ENCODE measurements at places on chromosomes 2 and 18.

DNA sequence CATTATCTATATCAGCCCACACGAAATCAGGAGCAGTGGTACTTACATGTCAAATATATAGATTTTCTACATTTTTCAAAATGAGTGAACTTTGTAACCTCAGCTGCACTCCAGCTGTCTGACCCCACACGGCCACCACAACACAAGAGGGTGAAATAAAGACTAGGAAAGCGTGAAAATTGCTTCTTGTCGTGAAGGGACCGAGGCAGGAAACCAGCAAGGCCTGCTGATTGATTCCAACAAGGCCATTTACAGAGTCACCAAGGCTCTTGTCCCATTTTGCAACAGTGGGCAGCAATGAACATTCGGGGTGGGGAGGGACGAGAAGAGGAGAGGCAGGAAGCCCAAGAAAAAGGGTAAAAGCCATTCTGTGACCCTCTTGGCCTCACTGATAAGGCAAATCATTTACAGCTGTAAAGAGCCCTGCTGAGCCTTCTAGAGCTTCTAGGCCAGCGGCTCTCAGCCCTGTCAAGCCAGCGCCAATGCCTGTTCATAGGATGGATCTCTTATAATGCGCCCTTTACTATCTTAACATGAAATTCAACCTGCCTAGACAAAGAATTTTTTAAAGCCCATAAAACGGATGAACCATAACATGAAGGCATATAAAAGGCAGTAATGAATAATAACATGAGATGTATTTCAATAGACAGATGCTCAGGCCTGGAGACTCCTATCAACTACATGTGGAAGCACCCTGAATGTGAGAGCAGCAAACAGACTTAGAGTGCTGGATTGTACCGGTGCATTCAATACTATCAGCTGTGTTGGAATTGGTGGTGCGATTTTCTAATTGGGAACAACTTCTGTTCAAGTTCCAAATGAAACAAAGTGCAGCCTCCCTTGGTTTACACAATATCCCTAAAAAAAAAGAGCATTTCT, 269.0 kb downstream of the CDCA7 start:
- DNase-seq = no peak

DNA sequence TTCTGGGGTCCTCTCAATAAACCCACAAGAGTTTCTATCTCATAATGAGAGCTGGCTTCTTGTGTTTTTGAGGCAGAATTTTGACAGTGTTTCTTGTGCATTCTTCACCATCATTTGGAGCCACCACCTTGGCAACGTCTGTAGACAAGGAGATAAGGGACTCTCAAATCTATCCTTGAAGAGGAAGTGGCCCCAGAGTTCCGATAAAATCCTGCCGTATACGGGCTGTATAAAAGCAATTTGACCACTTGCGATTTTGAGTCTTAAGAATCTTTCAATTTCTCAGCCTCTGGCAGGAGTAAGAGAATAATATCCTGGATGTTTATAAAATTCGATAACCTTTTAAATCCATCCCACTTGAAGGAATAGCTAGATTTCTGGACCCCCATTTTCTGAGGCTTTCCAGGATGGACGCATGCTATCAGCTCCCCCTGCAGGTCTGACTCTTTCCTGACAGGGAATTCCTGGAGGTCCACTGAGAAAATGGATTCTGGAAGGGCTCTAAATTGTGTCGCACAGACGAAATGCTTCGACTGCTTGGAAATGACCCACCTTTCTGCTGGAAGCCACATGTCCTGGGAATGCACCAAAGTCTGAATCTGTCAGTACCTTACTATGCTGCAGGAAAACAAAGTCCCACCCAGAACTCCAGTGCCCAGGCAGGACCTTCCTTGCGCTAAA, 54.1 kb downstream of the E2F6 start:
- peak; percentile 68 for DNase-seq

- DNase-seq = no peak
Measured at GRCh38 chr2:132790207-132790785, 120.3 kb upstream of the LYPD1 start.

- DNase-seq = no peak
Measured at GRCh38 chr2:232255033-232255432, 123.5 kb upstream of the ALPP start.

DNA sequence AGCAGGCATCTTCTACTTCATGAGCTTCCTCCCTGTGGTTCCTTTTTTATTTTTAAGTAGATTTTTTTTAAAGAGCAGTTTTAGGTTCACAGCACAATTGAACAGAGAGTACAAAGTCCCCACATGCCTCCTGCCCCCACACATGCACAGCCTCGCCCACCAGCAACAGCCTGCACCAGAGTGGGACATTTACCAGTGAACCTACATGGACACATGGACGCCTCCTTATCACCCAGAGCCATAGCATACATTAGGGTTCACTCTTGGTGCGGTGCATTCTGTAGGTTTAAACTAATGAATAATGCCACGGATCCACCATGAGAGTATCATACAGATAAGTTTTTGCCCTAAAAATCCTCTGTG, 40.9 kb downstream of the HS1BP3 start:
- DNase-seq = no peak

DNA sequence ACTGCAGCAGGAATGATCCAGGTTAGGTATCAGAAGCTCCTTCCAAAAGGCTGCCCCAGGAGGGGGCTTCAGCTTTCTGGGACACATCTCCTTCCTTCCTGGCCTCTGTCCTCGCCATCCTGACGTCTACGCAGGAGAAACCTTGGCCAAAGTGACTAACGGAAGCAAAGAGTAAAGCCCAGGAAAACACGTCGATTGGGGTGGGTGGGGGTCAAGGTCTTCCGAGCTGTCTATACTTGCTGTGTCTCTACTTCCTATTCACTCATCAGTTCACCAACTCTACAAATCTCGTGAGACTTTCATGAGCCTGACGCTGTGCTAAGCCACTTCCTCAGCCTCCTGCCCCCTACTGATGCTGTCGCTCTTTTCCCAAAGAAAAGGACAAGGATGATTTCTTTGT, 212.6 kb downstream of the TNS1 start:
- DNase-seq = no peak

- no peak for DNase-seq
Measured at GRCh38 chr2:145036421-145037011, 516.6 kb upstream of the ZEB2 start.

DNA sequence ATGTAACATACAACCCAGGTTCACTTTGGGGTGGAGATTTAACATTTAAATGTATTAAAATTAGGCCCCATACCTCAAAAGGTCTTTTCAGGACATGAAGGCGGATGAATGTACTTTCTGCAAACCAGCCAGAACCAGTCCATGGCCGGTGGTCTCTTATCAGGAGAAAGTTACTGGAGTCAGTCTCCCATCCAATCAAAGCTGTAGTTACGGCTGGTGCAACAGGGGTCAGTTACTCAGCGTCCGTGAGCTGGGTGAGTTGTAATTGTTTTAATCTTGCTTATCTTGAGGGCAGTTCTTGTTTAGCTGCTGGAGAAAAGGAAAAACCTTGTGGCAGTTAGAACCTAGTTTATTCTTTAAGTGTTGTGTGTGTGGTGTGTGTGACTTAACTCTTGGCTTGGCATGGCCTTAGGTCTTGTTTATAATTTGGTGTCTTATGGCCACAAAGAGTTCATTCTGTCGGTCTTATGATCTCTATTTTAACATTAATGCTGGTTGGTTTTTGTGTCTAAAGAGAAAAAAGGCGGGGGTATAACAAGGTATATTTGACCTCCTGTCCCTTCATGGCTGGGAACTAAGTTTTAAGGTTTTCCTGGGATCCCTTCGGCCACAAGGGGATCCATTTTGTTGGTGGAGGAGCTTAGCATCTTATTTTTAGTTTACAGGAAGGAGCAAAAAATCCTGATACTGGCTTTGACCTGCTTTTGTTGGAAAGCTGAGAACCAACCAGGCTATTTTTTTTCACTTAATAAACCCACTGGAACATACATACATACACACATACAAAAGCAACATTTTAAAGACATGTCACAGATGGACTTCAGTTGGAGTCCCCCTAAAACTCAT, 143.5 kb upstream of the NCK2 start:
- DNase-seq = no peak

- DNase-seq = peak; percentile 77
Measured at GRCh38 chr2:42809819-42810120, 17.4 kb upstream of the HAAO start.
